ENCODE measurements at places on chromosomes 6 and 20.

DNA sequence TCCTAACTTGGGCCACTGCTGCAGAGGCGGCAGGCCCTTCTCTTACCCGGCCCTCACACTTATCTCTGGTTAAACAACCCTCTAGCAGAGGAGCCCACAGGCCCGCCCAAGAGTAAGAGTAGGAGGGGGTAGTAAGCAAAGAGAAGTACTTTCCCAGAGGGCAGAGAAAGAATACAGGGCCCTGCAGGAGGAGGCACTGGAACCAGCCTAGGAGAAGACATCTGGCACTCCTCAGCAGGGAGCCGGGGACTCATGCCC is 10.1 kb downstream of the MTCH1 start:
- DNase-seq = no peak

DNA sequence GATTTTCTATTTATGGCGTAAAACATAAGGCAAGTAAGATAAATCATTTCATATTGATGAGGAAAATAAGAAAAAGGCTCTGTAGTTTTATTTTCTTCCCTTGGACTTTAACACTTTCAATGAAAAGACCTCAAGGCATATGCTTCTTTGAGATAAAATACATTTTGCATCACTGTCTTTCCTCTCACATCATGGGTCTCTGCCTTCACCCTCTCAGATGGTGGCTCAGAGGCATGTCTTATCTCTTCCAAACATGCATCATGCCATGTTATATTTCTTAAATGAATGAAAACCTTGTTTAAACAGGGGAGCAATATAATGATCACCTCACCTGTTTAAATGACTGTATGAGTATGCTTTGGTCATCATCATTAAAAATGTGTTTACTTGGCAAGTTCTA is 59.3 kb downstream of the PRL start:
- DNase-seq = no peak

DNA sequence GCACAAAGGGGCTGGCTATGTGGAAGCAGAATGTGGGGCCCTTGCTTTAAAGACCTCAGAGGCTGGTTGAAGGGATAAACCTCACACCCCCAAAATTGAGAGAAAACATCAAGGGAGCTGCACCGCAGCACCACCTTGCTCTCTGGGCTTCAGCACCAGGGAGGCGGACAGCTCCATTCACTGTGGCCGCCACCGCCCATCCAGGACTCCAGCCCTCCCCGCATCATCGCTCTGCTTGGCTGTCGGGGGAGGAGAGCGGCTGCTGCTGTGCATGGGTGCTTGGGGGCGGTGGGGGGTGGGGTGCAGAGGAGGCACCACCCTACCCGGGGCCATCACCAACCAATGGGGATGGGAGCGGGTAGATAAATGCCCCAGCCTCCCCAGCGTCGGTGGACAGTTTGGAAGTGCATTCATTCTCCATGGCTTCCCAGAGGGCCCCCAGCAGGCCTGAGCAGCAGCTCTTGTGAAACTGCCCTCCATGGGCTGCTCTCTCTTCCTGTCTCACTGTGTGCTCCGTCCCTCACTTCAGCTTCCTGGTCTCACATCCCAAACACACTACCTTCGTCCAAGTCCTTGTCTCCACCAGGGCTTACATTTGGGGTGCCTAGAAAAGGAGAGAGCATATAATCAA is 75.7 kb upstream of the BHLHE23 start:
- no peak for DNase-seq

DNA sequence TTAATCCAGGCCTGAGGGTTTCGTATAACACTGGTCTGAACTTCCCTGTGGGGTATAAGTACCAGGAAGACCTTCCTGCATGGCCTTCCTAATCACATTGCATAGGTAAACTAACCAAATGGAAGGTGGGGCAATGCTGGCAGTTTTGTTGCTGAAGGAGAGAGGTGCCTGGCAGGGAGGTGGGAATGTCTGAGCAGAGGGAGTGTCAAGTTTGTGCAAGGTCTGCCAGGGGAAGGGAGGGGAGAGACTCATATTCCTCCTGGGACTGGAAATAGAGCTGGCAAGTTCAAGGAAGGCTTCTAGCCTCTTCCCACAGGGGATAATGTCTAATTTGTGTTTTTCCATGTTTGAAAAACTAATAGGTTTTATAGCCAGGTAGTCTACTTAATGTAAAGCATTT is 70.6 kb downstream of the HDDC2 start:
- no peak for DNase-seq

- no peak for DNase-seq
Observed at GRCh38 chr6:38767560-38767959, 52.4 kb downstream of the DNAH8 start.

- DNase-seq = no peak
Observed at GRCh38 chr6:156402227-156402626, 375.0 kb upstream of the ARID1B start.
